ENCODE measurements at places on chromosomes 5 and 9.

- no peak for DNase-seq
Observed at GRCh38 chr5:142491270-142491669, 166.4 kb upstream of the SPRY4 start.

GRCh38 chr5:111641533-111642233 lies 115.3 kb downstream of the NREP start:
- no peak for DNase-seq

- no peak for DNase-seq
Observed at GRCh38 chr5:72035831-72036230, 71.4 kb upstream of the MAP1B start.

DNA sequence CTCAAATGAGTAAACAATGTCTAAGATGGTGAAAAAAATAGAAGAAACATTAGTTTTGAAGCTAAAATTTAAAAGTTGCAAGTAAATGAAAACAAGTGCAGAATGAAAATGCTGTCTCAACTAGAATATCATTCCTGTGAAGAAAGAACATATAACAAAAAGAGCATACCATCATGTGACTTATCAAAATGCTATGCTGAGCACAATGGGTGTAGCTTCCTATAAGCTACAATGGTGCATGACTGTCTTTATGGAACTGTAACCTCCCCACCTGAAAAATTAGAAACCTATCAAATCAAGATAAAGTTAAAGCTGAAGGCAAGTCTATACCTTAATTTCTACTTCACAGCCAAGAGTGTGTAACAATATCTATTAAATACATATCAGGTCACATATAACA lies 192.0 kb downstream of the AP3B1 start:
- no peak for DNase-seq

- no peak for DNase-seq
Observed at GRCh38 chr5:77906806-77907205, 130.7 kb upstream of the TBCA start.

All from NCI-H2029 (cell line).